Stimulated activated CD8-positive, alpha-beta memory T cell treated with anti-CD3 and anti-CD28 coated beads, Interleukin-4, amount 100 ng/mL, for 1 hour (primary cell): ENCODE measurements at places on chromosomes 5 and 9.

DNA sequence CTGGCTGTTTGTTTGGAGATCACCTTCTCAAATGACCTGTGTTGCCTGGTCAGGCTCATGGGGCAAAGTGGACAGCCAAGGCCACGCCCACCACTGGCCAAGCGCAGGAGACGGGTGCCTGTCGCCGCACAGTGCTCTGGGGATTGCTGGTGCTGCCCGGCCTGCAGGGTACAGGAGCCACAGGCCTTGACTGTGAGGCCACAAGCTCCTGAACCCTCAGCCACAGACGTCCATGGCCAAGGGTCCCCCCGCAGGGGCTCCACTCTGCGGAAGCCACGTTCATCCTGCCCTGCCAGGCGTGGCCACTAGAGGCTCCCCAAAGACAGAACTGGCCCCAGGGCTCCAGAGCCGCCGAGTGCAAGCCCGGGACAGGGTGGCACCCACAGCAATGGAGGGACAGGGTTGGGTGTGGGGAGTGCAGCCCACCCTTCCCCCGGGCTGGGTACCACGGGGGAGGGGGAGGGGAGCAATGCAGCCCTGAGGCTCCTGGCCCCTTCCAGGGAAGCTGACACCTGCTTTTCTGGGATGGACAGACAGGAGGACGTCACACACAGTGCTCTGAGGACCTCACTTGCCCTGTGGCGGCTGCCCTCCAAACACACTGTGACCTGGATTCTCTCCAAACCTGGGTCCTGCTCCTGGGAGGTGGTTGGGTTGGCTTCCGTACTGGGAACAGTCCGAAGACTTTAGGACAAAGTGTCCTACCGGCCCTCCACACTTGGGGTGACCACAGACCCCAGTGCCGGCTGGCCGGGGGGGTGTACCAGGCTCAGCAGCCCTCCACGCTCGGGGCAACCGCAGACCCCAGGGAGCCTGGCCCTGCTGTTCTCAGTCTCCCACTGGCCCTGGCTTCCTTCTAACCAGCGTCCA is 21.5 kb downstream of the TPPP start:
- DNase-seq, result peak; percentile 46

GRCh38 chr5:167802755-167803431 is 488.6 kb upstream of the WWC1 start:
- no peak for DNase-seq

GRCh38 chr9:34499076-34499475 is 23.7 kb downstream of the ENHO start:
- no peak for DNase-seq

- DNase-seq, result no peak
Measured at GRCh38 chr5:4540375-4541173, 599.6 kb upstream of the ADAMTS16 start.

- DNase-seq, result no peak
Measured at GRCh38 chr9:38432922-38433510, 8.8 kb upstream of the IGFBPL1 start.

- no peak for DNase-seq
Measured at GRCh38 chr9:109001275-109001676, 12.0 kb downstream of the CTNNAL1 start.

DNA sequence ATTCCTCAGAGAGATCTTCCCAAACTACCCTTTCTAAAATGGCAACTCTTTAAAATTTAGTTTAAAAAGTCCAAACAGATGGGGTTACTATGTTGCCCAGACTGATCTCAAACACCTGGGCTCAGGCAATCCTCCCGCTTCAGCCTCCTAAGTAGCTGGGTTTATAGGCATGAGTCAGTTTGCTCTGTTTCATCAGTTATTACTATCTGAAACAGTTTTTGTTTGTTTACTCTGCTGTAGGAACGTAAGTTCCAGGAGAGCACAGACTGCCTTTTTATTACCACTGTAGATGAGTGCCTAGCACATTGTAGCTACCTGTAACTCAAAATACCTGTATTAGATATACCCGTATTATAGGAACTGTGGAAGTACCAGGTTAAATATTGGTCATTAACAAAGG is 89.4 kb downstream of the UHRF2 start:
- no peak for DNase-seq

GRCh38 chr9:5652821-5653220 is 23.9 kb downstream of the RIC1 start:
- no peak for DNase-seq

GRCh38 chr9:131395157-131396098 is 1.5 kb downstream of the PRRC2B start:
- DNase-seq, result peak; percentile 52

DNA sequence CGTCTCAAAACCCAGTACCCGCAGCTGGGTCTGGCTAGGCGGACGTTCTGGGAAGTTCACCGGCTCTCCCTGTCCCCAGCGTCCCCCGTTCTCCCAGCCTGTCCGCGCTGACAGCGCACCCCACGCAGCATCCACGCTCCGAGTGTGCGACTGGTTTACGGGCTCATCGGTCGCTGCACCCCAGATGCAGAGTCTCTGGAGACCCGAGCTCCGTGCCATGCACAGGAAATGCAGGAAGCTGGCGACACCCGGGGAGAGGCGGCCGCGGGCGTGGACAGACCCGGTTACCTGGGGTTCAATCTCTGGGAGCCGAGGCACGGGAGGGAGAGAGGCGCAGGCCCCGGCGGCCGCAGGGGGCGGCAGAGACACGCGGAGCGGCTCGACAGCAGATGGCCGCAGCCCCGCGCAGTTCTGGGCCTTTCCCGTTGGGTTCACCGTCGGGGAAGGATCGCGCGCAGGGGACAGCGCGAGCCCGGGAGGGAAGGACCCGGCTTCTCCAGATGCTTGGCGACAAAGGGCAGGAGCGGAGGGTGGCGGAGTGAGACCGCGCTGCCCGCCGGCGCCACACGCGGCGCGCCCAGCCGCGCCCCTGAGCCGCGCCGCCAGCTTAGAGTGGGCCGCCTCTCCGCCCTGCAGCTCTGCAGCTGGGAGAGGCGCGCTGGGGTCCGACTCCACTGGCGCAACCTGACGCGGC is 558 bp downstream of the SHROOM1 start:
- peak; percentile 44 for DNase-seq

GRCh38 chr9:127977009-127977883 is 3.5 kb downstream of the EEIG1 start:
- DNase-seq, result no peak

GRCh38 chr5:123610665-123611405 is 98.9 kb downstream of the CSNK1G3 start:
- DNase-seq, result no peak

DNA sequence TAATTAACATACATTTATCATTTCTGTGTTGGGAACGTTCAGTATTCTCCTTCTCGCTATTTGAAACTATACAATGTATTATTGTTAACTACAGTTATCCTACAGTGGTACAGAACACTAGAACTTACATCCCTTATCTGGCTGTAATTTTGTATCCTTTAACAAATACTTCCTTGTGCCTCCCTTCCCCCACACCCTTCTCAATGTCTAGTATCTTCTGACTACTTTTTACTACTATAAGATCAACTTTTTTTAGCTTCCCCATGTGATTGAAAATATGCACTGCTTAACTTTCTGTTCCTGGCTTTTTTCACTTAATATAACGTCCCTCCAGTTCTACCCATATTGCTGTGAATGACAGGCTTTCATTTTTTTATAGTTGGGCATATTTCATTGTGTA is 253.5 kb downstream of the RAB3C start:
- no peak for DNase-seq

- DNase-seq, result no peak
Measured at GRCh38 chr5:169195601-169196000, 105.3 kb downstream of the SLIT3 start.

DNA sequence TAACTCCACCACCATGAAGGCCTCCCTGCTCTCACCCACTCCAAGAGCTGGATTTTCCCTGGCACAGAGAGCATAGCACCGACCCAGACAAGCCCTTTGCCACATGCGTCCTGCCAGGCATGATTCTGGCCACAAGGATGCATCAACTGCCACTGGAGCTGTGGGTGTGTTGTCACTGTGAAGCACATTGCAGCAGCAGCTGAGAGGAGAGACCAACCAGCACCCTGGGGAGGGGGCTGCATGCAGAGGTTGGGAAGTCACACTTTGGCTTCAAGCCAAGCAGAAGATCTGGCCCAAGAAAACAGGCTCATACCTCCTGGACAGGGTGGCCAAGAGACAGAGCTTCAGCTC is 22.6 kb upstream of the PTGES start:
- DNase-seq, result no peak

GRCh38 chr9:129773262-129774048 is 20.6 kb upstream of the PTGES start:
- no peak for DNase-seq

DNA sequence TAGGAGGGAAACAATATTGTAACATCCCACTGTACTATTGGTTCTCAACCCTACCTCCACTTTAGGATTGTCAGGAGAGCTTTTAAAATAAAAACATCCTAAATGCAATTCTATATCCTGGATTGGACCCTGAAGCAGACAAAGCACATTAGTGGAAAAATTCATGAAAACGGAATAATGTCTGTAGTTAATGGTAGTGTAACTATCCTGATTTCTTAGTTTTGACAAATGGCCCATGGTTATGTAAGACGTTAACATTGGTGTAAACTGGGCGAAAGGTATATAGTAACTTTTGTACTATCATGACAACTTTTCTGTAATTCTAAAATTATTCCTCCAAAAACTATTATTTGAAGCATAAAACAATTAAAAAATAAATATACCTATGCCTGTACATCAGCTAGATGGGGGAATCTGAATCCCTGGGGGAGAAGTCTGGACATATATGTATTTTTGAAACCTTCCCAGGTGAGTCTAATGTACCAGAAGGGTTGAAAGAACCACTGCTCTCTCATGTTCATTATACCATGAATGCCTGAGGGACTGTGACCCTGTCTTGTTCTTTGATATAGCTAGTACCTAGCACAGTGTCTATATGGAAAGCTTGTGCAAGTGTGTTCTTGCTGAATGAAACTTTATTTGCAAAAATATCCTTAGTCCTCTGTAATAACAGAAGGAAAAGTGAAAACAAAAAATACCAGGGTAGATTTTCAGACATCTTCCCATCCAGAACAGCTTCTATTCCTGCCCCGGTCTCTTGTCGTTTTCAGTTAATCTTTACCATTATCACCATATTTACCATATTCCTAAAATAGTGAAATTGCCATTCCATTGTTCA is 3.4 kb upstream of the TRMO start:
- DNase-seq, result no peak

GRCh38 chr5:137560420-137560819 is 61.3 kb upstream of the SPOCK1 start:
- DNase-seq, result no peak
